ENCODE measurements at places on chromosomes 7 and 10.

DNA sequence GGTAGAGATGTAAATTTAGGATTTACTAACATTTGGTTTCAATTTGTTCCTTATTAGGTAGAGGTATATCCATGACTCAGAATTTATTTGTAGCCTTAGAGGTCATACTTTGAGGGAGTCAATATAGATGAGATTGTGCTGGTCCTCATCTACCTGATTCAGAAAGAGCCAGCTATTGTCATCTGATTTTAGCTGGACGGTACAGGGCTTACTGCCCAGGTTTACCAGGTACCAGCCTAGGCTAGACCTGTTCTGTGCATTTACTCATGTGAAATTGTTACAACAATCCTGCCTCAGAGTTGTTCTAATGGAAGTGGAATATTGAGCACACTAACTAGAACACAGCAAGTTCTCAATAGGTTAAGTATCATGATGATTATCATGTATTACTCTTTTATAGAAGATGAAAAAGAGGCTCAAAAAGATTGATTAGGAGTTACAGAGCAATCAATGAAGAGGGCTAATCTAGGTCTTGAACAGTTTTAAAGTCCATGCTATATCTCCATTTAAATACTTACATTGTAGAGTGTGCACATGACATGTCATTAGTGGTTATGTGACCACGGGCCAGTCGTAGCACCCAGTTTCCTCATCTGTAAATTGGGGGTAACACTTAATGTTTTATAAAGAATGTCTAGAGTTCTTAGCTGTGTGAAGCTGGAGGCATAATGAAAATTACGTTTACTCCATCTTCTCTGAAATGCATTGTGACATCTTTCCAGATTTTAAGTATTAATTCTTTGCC lies 42.1 kb downstream of the TRIM24 start:
- no peak for DNase-seq

- no peak for DNase-seq
These were observed 156.3 kb downstream of the PTPRN2 start for GRCh38 chr7:158431055-158431940.

DNA sequence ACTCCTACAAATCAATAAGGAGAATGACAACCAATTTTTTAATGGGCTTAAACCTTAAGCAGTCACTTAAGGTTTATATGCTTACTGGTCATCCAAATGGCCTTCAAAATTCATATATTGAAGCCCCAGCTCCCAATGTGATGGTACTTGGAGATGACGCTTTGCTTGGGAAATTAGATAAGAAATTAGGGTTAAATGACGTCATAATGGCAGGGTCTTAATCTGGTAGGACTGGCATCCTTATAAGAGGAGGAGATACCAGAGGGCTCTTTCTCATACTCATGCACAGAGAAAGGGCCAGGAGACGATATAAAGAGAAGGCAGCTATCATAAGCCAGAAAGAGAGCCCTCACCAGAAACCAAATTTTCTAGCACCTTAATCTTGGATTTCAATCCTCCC lies 350.8 kb upstream of the NFE2L3 start:
- no peak for DNase-seq

- DNase-seq, result no peak
These were observed 2.2 kb downstream of the BHLHA15 start for GRCh38 chr7:98213296-98213887.

GRCh38 chr10:130551676-130552075 lies 415.5 kb downstream of the GLRX3 start:
- DNase-seq, result no peak

- no peak for DNase-seq
These were observed 334.1 kb downstream of the HPSE2 start for GRCh38 chr10:98901441-98902110.

DNA sequence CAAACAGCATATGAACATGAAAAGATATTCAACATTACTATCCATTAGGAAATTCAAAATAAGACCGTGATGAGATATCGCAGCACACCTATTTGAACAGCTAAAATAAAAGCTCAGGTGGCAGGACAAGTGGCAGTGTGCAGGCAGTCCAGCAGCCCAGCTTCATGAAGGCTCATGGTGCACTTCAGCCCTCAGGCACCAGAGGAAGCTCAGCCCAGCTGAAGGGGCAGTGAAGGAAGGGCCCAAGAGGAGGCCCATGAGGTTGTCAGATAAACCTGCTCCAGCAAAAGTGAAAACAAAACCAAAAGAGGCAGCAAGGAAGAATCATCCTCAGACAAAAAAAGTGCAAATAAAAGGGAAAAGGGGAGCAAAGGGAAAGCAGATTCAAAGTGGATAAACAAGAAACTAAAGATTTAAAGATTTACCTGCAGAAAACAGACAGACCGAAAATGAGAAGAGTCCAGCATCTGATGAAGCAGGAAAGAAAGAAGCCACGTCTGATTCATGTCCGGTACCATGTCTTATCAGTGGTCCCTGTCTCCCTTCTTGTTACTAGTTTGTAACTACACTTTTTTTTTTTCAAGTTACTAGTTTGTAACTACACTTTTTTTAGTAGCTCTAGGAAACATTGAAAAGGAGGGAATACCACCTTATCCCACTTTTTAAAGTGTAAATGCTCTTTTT lies 15.0 kb upstream of the FAM24B start:
- DNase-seq, result no peak

DNA sequence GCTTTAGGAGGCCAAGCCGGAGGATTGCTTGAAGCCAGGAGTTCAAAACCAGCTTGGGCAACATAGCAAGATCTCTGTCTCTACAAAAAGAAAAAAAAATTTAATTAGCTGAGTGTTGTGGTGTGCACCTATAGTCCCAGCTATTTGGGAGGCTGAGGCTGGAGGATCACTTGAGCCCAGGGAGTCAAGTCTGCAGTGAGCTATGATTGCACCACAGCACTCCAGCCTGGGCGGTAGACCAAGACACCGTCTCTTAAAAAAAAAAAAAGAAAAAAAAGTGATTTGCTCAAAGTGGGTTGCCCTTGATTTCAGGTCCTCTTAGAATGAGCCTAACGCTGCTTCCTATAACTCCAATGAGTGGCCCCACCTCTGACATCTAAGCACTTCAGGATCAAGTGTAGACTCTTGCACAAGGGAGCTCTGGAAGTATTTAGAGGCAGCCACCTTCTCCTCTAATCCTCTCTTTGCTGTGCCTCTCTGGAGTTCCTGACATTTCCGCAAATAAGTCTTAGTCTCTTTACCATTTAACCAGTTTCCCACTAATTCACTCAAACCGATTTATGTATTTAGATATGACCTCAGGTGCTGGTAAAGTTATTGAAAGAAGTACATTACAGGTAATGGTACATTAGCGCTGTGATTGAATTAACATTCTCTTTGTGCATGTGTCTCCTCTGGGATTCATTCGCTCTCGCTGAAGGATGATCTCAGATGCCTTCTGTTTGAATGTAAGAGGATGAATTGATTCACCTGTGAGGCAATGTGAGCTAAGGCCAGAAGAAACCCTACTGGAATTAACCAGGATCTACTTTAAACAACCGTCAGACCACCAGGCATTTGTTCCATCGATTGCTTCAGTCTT lies 60.8 kb upstream of the CELF2 start:
- no peak for DNase-seq

DNA sequence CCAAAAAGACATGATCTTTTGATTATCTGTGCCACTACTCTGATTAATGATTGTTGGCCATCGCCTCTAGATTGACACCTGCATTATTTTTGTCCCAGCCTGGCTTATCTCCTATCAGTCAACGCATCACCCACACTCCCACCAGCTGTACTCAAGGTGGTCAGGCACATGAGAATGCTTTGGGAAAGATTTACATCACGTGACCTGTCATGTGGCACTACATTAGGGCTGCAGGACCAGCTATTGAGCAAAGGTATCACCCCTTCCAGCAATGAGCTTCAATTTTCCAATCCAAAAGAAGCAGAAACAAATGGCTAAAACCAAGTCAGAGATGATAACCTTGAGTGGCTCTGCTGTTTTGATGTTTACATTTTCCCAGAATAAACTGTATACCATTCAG lies 204.3 kb downstream of the PLXNA4 start:
- DNase-seq, result no peak

DNA sequence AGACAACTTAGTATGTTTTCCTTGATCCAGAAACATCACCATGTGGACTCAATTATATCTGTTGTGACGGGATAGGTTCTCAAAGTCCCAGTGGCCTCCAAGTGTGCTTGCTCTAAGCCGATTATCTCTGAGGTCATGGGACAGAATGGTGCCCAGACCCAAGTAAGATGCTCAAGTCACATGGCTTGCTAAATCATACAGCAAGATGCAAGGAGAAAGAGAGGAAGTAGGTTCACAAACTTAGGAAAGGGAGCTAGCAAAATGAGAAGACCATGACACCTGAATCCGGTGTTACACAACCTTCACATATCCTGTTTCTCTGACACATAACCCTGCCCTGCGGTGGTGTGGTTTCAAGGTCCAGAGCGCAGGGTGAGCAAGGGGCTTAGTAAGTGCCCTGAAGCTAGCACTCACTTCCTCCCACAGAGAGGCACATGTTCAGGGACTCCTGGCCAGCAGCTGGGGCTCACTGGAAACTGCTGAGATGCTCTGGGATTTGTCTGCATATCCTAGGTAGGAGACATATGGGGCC lies 590.9 kb upstream of the ANKRD30A start:
- no peak for DNase-seq

DNA sequence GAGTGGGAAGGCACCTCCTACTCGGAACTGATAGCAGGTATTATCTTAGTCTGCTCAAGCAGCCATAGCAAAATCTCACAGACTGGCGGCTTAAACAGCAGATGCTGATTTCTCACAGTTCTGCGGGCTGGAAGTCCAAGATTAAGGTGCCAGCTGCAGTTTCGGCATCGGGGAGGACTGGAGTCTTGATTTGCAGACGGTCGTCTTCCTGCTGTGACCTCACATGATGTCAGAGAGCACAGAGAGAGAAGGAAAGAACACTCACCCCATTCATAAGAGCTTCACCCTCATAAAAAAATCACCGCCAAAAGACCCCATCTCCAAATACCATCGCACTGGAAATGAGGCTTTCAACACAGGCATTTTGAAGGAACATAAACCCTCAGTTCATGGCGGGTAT lies 216.5 kb upstream of the PITRM1 start:
- no peak for DNase-seq

DNA sequence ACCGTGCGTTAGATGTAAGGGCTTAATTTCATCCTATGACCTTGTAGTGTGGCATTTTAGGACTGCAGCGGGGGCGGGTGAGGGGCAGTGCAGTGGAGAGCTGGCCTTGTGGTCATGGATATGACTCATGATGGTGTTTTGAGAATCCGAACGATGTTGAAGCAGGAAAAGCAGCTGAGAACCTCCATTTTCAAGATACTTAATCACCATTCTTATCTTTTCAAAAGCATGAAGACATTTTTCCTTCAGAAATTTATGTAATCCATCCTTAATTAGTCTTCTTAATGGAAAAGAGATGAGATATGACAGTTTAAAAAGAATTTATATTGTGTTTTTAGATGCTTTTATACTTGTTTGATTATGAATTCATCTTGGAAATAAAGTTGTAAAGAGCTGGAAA lies 9.6 kb downstream of the ATP5F1C start:
- no peak for DNase-seq

DNA sequence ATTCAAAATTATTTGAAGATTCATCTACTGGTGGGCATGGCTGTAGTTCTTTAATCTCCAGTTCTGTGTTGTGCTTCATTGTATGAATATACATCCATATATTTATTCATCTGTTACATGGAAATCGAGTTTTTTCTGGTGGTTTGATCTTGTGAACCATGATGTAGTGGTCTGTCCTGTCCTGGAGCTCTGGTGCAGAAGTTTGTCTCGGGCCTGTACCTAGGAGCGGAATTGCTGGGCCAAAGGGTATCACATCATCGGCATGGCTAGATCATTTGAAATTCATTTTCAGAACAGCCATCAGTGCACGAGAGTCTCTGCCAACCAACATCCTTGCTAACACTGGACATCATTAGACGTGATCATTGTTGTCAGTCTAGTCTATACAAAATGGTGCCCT lies 107.0 kb downstream of the ELFN1 start:
- DNase-seq, result no peak

GRCh38 chr7:18828260-18828993 lies 289.0 kb downstream of the TWIST1 start:
- no peak for DNase-seq

DNA sequence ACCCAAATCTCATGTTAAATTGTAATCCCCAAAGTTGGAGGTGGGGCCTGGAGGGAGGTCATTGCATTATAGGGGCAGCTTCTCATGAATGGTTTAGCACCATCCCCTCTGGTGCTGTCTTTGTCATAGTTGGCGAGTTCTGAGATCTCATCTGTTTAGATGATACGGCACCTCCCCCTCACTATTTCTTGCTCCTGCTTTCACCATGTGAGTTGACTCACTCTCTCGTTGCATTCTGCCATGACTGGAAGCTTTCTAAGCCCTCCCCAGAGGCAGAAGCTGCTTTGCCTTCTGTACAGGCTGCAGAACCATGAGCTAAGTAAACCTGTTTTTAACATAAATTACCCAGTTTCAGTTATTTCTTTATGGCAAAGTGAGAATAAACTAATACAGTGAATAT lies 18.9 kb upstream of the ZNF138 start:
- DNase-seq, result no peak

DNA sequence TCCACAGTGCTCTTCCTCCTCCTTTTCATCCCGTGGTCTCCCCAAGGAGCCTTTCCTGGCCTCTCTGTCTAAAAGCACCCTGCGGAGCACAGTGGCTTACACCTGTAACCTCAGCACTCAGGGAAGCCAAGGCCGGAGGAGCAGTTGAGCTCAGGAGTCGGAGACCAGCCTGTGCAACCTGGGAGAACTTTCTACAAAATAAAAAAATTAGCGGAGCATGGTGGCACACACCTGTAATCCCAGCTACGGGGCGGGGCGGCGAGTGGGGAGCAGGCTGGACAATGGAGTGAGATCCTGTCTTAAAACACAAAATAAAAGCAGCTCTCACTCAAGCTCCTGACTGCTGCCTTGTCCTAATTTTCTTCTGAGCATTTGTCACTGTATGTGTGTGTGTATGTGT lies 1.4 kb upstream of the COBL start:
- no peak for DNase-seq

GRCh38 chr10:7403620-7404019 lies 7.2 kb downstream of the SFMBT2 start:
- no peak for DNase-seq

GRCh38 chr10:86155054-86155921 lies 211.3 kb downstream of the GRID1 start:
- no peak for DNase-seq

- DNase-seq, result no peak
These were observed 19.4 kb downstream of the MCM10 start for GRCh38 chr10:13180788-13181187.

GRCh38 chr10:114943000-114943399 lies 5.0 kb downstream of the TRUB1 start:
- no peak for DNase-seq

DNA sequence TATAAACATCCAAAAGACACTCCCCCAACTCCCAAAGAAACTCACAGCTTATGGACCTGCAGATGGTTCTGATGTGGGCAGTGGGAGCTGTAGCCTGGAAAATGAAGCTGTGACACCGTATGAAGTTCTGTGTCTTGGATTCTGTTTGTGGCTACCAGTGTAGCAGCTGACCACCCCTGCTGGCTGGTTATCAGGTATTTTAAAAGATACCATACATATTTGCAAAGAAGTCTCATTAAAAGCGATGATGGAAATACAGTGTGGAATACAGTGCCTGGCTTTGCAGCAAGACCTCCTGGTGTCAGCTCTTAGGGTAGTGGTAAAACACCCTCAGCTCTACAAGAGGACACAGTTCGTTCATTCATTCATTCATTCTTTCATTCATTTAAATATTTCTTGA lies 194.3 kb upstream of the PRKCQ start:
- DNase-seq, result no peak

All from NCI-H446 (cell line).